Stimulated activated CD4-positive, alpha-beta T cell treated with anti-CD3 and anti-CD28 coated beads, Interleukin-4, amount 100 ng/mL, for 4 hours (primary cell): ENCODE measurements at places on chromosomes 1 and 21.

DNA sequence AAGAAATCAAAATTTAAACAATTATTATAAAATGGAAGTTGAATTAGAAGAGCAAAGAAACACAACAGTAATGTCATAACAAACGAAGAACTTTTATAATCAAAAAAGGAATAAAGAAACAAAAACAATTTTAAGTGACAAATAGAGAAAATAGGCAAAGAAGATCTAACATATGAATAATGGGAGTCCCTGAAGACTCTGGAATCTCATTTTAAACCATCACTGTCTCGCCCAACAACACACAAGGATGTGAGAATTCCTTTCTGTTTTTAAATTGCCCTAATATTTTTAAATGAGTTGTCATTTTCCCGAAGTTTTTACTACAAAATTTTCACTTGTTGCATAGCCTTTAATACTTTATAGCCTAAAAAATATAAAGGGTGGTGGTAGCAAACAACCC lies 4.3 kb upstream of the NDC1 start:
- no peak for DNase-seq

DNA sequence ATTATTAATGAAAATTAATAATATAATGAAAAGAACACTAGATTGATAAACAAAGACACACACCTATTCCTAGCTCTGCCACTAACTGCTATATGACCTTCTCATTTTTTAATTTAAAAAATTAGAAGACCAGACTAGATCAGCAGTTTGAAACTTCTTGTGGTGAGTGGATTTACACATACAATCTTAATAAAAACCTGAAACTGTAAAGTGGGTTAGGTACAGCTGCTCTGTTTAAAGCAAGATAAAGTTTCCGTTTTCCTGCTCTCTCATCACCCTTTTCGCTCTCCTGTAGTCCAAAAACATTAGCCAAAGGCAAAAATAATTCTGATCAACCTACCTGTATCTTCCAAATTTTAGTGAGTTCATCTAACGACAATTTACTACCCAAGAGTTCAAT lies 58.6 kb downstream of the USP24 start:
- DNase-seq = no peak

- no peak for DNase-seq
Observed at GRCh38 chr1:238485057-238485911, 594.6 kb upstream of the ZP4 start.

- DNase-seq = no peak
Observed at GRCh38 chr1:231059566-231060193, 19.6 kb upstream of the FAM89A start.

DNA sequence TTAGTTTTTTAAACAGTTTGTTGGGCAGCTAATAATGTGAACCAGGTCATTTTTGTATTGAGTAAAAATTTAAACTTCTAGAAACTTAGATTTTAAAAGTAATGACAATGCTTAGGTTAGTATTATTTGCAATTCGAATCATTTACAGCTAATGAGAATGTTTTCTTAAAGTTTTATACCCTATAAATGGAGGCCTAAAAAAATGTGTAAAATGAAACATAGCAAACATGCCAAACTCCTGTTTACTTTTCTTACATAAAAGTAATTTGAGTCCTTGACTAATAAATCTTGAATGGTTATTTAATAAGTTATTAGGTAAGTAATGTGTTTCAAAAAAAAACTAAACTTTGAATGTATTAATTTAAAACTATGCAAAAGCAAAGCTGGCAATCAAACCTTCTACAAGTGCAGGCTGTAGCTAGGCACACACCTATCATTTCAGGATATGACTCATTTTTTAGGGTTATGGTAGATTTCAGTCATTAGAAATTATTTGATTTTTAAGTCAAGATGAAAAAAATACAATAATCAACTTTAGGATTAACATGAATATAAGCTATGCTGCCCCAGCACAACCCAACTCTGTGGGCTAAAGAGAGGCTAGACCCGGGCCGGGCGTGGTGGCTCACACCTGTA lies 41.5 kb downstream of the CLSTN1 start:
- no peak for DNase-seq

DNA sequence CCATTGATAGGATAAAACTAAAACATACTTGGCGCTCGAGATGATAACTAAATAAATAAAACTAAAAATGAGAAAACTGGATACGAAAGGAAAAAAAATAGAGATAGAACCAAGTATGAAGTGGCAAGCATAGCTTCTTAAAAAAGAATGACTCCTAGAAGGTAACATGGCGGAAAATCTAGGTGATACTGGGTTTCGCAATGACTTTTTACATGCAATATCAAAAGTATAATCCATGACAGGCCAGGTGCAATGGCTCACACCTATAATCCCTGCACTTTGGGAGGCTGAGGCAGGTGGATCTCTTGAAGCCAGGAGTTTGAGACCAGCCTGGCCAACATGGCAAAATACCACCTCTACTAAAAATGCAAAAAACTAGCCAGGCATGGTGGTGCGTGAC lies 70.7 kb downstream of the ACBD6 start:
- no peak for DNase-seq

DNA sequence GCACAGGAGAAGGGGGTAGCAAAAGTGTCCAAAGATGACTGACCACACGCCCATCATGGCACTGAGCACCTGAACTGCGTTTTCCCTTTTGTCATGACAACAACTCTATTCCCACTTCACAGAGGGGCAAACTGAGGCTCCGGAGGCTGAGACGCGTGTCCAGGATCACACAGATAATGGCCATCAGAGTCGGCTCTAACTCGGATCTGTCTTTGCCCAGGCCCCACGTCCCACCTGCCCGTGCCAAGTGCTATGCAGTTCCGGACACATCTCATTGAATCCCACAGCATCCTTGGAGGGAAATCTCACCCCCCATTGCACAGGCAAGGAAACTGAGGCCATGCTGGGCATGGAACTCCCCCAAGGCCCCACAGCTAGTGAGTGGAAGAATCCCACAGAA lies 62.1 kb downstream of the MATN1 start:
- no peak for DNase-seq

DNA sequence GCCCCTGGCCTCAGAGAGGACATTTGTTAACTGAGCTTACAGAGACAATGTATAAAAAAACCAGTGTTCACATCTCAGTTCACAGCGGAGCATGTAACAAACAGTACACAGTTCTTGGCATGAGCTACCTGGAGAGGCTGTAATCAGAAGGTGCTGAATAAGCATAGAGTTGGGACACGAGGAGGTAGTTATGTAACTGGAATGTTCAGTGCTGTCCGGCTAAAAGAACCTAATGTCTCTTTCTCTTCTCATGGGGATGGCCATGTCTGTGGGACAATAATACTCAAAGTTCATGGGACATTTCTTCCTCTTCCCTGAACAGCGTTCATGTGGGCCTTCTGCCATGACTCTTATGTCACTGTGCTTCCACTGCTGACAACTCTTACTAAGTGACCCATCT lies 17.2 kb upstream of the STX12 start:
- DNase-seq = no peak

DNA sequence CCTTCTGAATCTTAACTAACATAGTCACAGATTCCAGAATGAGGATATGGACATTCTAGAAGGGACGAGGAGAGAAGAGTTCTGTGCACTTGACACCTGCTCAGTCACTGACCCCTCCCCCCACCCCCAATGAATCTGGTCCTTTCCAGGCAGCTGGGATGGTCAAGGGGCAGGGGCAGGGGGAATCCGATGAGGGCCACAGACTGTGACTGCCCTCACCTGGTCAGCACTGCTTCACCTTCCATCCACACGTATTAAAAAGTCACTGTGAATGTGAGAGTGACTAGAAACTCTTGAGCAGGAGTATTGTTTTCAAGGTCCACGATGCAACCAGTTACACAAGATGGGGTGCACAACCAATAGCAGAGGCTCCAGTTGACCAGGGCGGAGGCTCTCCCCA lies 9.5 kb upstream of the PRAMEF12 start:
- no peak for DNase-seq

DNA sequence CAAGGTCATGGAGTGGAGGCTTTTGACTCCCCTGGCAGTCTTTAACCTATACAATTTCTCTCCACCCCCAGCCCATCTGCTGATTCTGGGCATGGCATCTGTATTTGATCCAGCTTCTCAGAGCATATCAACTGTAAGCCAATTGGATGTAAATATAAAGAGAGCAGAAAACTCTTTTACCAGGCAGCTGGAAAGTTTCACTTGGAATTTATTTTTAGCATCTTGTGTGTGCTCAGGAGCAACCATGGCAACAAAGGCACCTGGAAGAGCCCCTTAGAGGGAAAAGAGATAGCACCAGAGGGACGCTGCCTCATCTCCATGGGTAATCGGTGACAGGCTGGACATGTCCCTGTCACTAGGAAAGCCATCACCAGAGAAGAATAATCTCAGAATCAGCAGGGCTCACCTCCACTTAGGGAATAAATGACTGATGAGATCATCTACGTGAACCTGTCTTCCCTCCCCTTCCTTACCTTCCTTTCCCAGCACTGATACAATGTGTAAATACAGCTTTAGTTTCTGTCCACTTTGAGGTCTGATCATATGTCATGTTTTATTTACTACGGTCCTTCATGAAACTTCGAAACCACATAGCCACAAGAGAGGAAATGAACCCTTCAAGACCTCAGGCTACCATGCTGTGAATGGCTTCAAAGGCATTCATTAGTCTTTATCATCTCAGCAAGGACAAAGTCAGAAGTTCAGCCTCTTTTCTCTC lies 25.3 kb upstream of the SIPA1L2 start:
- no peak for DNase-seq

GRCh38 chr21:31286621-31287020 lies 57.4 kb downstream of the TIAM1 start:
- no peak for DNase-seq

GRCh38 chr1:201845331-201846083 lies 16.6 kb downstream of the IPO9 start:
- DNase-seq = no peak

- no peak for DNase-seq
Observed at GRCh38 chr1:205118752-205119151, 3.0 kb downstream of the RBBP5 start.

GRCh38 chr1:177779166-177779965 lies 190.5 kb downstream of the SEC16B start:
- no peak for DNase-seq

DNA sequence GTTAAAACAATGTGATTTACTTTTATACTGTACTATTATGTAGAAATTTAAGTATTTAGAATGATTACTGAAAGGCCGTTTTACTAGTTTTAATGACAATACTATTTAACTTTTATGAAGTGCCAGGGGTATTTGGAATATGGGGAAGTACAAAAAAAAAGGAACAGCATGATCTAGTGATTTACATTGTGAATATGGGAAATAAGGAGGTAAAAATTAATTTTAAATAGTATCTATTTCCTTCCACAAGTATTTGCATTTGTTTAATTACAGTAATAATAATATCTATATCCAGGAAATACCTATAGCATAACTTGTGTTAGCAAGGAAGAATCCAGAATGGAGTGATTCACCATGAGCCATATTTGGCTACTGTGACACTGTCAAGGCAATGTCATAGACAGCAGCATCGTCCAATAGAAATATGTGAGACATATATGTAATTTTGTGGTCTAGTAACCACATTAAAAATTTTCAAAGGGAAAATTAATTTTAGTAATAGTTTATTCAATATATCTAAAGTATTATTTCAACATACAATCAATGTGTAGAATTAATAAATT lies 22.0 kb downstream of the CNST start:
- no peak for DNase-seq

DNA sequence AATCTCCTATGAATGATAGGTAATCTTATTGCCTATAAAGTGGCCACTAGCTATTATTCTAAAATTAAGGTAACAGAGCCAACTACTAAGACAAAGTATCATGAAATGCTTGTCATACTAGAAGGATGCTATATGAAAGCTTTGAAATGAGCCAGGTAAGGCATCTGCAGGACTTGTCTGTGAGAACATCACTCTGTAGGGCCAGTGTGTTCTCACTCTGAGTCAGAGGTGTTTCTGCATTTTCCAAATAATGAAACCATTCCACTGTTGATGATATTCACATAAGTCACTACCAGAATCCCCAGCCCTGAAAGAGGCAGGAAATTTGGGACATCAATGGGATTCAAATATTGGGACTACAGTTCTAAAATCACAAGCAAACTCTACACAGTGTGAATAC lies 25.8 kb upstream of the GBP5 start:
- no peak for DNase-seq

- DNase-seq = no peak
Observed at GRCh38 chr1:54557671-54558355, 9.8 kb downstream of the ACOT11 start.

DNA sequence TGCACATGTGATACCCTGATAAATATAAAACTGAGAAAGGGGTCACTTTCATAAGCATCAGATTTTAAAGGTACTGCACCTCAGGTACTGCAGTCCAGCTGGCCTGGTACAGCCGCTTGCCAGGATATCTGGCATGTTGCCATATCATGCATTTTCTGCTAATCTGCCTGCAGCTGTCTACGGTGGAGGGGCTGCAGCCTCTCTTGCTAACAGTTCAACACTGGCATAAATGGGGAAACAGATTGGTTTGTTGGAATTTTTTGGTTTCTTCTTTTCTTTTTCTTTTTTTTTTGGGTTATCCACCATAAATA lies 71.5 kb downstream of the MIS18A start:
- DNase-seq = no peak

- DNase-seq = no peak
Observed at GRCh38 chr1:159880430-159880829, 18.0 kb upstream of the VSIG8 start.

- DNase-seq = no peak
Observed at GRCh38 chr1:81340239-81340638, 460.5 kb upstream of the ADGRL2 start.

DNA sequence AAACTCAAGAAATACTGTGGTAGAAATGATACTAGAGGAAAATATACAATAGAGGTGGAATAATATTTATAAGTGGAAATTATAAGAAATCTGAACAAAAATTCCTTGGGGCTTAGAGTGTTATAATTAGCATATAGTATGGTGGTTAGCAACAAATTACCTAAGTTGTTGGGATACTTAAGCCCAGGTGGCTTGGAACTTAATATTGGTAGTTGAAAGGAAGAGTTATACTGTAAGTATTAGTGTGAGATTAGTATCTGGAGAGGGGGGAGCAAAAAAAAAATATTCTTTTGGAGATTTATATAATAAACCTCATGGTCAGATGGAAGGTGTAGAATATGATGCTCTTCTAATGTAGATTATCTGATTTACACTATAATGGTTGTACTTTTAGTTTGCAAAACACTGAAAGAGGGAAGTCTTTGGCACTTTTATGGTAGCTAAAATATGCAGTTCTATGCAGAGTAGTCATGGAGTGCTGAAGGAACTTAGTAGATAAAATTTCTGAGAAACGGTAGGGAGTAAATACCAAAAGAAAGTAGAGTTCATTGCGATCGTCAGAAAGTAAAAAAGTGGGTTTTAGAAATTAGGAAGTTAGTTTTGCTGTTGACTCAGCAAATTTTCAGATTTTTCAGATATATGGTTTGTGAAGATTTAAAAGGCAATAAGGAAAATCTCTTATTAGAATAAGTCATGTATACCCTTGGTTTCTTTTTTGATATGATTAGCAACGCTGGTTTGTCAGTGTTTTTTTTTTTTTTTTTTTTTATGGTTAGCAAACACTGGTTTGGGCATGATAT lies 45.7 kb downstream of the MTF2 start:
- DNase-seq = no peak
